ENCODE measurements at places on chromosomes 13 and 19.

DNA sequence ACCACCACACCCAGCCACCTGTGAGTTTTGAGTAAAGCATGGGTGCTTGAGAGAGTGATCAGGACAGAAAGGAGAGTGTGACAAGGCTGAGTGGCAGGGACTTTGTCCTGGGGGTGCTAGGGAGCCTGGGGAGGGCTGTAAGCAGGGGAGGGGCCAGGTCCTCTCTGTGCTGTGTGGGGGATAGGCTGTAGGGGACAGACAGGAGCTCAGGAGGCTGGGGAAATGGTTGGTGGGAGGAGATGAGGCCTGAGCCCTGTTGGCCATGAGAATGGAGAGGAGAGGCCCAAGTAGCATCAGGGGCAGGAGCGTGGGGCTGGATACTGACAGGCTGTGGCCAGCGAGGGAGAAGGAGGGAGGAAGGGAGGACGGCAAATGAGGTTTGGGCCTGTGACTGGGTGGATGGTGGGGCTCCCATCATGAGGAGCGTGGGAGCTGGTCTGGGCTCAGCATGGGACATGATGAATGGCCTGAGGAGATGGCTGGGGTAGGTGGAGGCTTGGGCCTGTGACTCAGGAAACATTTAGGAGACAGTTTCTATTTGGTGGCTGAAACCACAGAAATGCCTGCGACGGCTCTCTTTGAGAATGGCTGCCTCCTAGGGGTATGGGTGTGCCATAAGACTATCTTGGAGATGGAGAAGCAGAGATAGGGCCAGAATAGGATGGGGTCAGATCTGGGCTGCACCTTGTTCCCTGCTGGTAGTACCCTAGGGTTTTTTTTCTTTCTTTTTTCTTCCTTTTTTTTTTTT is 25.0 kb downstream of the GRIN2D start:
- no peak for DNase-seq

DNA sequence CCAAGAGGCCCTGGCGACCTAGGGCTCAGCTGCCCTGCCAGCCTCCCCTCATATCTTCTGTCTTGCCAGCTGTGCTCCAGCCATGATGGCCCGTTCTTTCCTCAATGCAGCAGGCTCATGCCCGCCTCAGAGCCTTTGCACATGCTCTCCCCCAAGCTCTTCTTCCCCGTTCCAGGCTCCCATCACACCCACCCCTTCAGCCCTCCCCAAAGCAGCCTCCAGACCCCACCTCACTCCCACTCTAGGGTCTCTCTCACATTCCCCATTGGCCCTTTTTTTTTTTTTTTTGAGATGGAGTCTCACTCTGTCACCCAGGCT is 29.9 kb upstream of the ATP1A3 start:
- DNase-seq = no peak

DNA sequence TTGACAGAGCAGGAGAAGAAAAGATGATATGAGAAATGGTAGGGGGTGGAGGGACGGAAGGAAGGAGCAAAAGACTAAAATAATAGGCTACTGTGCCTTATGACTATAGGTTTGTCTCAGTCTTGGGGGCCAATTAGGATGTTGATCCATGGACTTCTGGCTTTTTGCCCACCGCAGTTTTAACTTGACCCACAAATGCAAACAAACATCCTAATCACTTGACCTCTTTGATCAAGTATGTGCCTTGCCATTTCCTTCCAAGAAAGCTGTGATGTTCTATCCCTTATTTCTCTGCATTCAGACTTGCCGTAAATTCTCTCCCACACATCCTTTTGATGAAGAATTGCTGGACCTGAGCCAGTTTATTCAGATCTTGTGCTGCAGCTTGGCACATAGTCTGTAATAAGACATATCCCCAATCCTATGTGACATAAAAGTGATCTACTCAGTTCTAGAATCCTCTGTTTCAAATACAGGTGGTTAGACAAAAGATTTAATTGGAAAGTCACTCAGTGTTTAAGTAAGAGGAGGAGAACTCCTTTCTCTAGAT is 62.8 kb downstream of the TPT1 start:
- no peak for DNase-seq

DNA sequence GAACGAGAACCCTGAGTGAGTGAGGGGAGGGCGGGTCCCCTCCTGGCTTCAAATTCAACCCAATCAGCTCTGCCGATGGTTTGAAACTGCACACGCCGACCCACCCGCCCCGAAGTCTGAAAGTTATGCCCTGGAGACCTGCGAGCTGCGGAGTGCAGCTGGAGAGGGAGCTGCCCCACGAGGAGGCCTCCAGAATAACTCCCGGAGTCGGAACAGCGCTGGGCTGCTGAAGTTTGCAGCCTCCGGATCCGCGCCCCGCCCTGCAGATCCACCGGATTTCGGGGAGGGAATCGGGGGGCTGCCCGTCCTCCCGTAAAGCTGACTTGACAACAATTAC is 7.0 kb downstream of the POU4F1 start:
- no peak for DNase-seq

DNA sequence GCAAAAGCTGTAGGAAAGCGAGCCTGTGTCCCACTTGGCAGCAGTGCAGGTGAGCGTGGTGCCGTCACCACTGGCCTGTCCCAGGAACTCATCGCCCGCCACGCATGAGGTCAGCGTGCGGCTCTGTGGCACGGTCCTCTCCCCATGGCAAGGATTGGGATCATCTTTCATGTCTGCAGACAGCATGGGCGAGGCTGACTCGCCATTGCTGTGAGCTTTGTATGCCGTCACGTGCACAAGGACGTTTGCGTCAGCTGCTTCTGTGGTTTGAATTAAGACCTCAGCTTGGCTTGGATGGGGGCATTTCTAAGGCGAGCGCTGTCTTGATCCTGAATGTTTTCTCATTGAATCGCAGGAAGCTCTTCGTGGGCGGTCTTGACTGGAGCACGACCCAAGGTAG is 9.8 kb downstream of the DAZAP1 start:
- DNase-seq = no peak

DNA sequence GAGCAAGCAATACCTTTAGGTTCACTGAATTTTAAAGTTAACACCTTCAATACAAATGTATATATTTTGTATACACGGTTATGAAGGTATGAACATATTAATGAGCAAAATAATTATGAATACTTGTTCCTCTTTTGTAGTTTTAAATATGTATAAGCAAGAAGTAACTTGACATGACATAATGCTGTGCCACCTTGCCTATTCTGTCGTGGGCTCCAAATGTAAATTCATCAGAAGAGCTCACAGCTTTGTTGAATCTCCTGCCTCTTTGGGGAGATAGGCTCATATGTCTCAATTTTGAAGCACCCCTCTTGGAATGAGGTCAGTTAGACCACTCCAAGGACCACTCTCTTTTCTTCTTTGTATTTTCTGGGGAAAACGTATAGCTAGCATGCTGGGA is 59.3 kb downstream of the LRCH1 start:
- no peak for DNase-seq

GRCh38 chr13:113307491-113307890 is 10.5 kb downstream of the LAMP1 start:
- no peak for DNase-seq

DNA sequence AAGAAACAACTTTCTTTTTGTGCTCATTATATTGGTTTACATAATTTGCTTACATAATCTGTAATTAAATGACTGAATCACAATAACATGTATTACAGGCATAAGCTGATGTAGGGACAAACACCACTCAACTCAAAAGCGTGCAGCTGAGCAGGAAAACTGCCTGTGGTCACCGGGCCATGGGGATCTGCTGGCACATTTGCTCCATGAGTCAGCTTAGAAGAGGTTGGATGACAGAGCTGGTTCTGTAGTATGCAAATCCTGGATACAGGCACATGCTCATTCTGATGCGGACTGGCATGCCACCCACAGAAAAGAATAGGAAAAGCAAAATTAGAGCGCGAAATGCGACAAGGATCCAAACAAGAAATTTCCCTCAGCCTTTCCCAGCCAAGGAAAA is 128.6 kb downstream of the USP12 start:
- DNase-seq = no peak

DNA sequence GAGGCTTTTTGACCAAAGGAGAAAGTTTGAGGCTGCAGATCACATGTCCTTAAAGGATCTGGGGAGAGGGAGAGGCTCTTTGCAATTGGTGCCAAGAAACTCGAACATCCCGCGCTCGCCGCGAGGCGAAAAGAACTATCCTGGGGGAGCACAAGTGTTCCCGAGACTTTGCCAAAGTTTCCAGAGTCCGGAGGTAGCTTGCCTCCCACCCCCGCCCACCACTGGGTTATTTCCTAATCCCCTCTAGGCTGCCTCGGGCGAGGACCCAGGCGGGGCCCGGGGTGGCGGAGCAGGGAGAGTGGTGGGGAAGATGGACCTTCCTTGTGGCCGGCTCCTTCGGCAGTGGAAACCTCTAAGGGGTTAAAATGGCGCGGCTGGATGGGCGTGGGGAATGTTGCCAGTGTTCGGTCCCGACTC is 114.5 kb downstream of the KCNRG start:
- no peak for DNase-seq

DNA sequence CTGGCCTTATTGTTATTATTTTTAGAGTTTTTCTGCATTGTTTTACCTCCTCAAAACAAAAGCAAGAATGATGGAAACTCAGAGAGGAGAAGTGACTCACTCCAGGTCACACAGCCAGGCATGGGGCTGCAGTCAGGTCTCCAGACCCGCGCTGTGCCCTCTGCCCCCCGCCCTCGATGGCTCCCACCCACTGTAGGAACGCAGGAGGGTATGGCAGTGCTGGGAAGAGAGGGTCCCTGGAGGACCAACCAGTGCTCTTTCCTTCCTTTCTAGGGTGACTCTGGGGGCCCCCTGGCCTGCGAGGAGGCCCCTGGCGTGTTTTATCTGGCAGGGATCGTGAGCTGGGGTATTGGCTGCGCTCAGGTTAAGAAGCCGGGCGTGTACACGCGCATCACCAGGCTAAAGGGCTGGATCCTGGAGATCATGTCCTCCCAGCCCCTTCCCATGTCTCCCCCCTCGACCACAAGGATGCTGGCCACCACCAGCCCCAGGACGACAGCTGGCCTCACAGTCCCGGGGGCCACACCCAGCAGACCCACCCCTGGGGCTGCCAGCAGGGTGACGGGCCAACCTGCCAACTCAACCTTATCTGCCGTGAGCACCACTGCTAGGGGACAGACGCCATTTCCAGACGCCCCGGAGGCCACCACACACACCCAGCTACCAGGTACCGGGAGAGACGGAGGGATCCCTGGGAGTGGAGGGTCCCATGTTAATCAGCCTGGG is 5.6 kb downstream of the TIMM13 start:
- DNase-seq = no peak

DNA sequence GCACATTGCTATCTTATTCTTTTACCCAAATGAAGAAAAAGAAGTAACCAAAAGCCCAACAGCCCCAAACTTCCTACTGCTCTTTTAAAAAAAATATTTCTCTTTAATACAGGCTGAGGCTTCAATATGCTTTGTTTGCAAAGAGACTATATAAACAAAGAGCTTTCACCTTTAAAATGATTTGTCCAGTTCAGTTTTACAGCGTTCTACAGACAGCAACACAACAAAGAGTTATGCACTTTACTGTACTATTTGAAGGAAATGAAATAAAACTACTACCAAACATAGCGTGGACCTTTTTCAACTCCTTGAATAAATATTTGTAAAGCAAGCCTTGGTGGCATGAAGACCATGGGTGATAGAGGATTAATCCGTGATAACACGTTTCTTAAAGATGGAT is 151.2 kb downstream of the FGF9 start:
- DNase-seq = no peak

- no peak for DNase-seq
These were observed 10.6 kb downstream of the ERVV-2 start for GRCh38 chr19:53055117-53055516.

DNA sequence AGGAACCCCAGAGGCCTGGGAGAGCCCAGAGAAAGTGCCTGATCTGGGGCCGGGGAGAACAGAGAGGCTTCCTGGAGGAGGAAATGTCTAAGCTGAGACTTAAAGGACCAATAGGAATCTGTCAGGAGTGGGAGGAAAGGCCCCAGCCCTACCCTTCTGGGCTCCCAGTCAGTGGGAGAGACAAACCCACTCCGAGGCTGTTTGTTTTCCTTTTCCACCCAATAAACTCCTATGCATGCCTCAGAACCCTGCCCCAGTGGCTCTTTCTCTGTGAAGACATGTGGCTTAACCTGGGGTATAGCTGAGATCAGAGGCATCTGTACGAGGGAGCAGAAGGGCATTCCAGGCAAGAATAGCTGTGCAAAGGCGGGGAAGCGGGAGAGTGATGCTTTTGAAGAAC is 1.9 kb downstream of the MEGF8 start:
- no peak for DNase-seq

DNA sequence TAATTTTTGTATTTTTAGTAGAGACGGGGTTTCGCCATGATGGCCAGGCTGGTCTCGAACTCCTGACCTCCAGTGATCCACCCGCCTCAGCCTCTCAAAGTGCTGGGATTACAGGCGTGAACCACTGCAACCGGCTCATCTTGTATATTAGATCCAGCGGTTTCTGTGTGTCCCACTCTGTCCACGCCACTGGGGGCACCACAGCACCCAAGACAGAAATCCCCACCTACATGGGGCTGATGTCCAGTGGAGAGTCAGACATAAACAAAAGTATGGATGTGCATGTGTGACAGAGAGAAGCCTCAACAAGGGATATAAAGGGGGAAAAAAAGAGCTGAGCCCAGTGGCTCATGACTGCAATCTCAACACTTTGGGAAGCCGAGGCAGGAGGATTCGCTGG is 65.8 kb upstream of the ADGRE5 start:
- DNase-seq = no peak

Measured in stimulated activated CD4-positive, alpha-beta T cell treated with anti-CD3 and anti-CD28 coated beads, Interleukin-4, amount 100 ng/mL, for 1 hour (primary cell).